ENCODE measurements at places on chromosomes 1 and 21.
A peak's percentile ranks its signal among the peaks of the same experiment; 100 is the strongest.

GRCh38 chr1:6581561-6582305, 1.9 kb downstream of the ZBTB48 start:
- DNase-seq = peak; percentile 86

- DNase-seq = peak; percentile 95
These were observed 93.6 kb downstream of the SIM2 start for GRCh38 chr21:36792505-36792967.

- no peak for DNase-seq
These were observed 8.8 kb downstream of the TINAGL1 start for GRCh38 chr1:31584869-31585735.

GRCh38 chr1:65572701-65573421, 152.4 kb downstream of the LEPR start:
- DNase-seq = no peak

GRCh38 chr1:5513846-5514526, 478.2 kb downstream of the NPHP4 start:
- DNase-seq = no peak

GRCh38 chr21:15986277-15986676, 256.5 kb downstream of the USP25 start:
- no peak for DNase-seq

DNA sequence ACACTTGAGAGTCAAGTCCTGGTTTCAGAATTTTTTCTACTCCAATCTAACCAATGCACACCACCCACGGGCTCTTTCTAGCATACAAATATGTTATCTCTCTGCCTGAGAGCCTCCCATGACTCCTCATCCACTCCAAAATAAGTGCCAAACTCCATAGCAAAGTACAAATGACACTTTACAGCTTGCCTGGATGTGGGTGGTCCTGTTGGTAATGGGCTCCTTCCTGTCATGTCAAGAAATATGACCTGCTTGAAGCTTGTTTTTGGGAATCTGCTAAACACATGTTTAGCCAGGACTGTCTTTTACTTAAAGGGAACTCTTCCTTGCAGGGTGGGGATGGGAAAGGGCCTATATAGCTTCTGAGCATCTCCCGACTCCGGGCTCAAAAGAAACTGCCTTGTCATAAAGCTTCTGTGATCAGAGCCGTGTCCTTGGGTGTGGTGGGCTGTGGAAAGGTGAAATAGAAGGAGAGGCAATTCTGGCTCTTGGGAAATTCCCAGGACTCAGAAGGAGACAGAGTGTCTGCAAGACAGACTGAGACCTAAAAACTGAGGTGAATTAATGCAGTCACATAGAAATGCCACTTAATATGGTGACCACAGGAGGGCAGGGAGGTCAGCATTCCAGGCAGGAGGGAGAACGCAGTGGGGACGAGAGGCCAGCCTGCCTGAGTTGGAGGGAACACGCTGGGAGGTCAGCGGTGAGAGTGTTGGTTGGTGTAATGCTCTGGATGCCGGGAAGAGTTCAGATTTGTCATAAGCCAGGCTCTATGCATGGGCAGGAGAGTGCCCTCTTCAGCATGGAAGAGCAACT, 6.1 kb upstream of the IGFN1 start:
- peak; percentile 82 for DNase-seq

DNA sequence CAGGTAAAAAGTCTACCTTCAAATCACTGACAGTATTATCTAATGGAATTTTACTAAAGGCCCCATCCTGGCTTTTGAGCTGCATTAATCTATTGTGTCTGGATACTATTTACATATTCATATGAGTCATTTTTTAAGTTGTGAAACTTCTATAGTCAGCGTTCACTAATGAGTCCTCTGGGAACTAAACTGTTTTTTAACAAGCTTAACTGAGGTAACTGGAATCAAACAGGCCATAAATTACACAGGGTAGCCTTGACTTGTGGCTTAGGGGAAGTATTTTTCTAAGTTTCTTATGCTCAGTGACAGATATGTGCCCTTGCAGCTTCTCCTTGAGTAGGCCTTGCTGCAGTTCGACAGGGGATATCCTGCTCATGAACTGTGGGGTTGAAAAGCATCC, 68.8 kb downstream of the JMJD4 start:
- DNase-seq = peak; percentile 15

DNA sequence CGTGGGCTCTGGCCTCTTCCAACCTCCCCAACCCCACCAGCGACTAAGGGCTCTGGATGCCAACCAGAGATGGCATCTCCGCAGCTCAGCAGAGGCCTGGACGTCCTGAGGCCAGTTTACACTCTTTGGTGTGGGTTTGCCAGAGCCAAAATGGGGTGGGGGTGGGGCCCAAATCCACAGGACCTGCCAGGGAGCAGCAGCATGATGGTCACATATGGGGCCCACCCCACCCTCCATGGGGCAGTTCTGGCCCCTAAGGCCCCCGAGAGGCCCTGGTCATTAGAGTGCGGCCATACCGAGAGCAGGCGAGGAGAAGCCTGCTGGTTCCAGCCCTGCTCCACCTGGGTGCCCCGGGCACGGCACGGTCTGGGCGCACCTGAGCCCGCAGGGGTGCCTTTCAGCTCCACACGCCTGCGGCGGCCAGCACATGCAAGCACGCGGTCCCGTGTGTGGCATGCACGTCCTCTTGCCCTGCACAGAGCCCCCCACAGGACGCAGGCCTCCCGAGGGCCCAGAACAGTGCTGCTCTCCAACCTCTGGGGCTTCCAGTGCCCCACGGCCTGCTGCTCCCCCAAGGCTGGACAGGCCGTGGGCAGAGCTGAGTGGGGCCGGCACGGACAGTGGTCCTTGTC, 4.8 kb downstream of the C1QTNF12 start:
- no peak for DNase-seq

GRCh38 chr1:204087893-204088528, 15.1 kb downstream of the SOX13 start:
- DNase-seq = no peak

- DNase-seq = no peak
These were observed 37.3 kb downstream of the RGS4 start for GRCh38 chr1:163106364-163106987.

DNA sequence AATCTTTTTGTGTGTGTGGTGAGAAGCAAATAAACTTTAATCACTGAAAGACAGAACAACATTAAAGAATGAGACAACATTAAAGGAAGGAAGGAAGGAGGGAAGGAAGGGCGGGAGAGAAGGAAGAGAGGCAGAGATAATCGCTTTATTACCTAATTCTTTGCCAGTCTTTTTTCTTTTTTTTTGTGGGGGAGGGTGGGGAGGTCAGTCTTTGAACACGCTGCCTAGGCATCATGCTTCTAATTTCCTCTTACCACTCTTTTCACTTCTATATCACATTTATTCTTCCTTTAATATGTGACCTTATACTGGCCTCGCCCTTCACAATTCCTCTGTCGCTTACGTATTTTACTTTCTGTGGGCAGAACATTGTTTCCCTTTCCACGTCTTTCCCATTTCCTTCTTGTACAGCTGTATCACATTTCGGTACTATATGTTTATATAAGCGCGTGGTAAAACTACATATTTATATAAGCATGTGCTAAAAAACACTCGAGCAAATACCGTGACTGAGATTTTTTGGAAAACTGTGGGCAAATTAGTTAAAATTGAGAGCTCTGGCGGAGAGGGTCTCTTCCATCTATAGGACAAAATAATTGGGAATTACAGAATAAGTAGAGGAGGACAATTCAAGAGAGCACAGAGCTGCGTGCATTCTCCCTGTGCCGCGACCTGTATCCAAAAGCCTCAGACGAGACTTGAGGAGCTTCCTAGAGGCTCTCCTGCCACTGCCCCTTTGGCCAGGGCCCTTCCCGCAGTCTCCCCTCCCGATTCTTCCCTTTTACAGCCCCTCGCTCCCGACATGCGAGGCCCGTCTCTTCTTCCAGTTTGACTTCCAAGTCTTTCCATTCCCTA, 823 bp upstream of the PRKAA2 start:
- no peak for DNase-seq

DNA sequence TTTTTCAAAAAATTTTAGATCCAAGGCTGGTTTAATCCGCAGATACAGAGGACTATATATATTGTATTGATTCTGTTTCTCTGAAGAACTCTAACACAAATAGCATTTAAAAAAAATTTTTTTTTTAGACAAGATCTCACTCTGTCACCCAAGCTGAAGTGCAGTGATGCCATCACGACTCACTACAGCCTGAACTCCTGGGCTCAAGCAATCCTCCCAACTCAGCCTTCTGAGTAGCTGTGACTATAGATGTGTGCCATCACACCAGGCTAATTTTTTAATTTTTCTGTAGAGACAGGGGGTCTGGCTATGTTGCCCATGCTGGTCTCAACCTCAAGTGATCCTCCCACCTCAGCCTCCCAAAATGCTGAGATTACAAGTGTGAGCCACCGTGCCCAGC, 3.0 kb downstream of the ANKRD45 start:
- DNase-seq = peak; percentile 78

GRCh38 chr1:153293480-153293775, 19.3 kb downstream of the PGLYRP3 start:
- DNase-seq = peak; percentile 82

- no peak for DNase-seq
These were observed 4.3 kb downstream of the IGSF9 start for GRCh38 chr1:159941141-159941540.

DNA sequence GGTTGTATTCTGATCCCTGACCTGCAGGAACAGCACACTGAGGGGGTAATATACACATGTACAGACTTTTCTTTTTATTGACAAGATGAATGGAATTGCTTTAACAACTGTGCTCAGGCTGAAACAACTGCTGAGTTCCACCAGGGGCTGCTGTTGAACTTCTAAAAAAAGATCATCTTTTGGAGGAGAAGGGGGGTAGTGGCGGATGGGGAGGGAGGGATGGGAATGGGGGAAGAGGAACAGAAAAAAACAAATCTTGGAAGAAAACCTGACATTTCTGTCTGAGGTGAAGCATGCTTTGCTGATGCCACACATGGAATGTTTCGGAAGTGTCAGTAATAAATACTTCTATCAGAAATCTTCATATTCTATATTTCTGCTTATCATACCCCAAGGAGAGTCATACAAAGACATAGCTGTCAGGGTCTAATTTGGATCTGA, 75.0 kb downstream of the RWDD3 start:
- DNase-seq = peak; percentile 50
